ENCODE measurements at places on chromosomes 16 and 17.

- peaks cover 28% of the 10 kb centered on the region for H3K27me3 ChIP-seq
- DNase-seq: no peak
- H3K36me3 ChIP-seq: peaks cover 16% of the 10 kb centered on the region
- no peak overlapping the region for H3K27ac ChIP-seq
- peaks cover 14% of the 10 kb centered on the region for H3K4me1 ChIP-seq
- H3K4me3 ChIP-seq: no peak overlapping the region
Observed at GRCh38 chr16:31325171-31325570, 29.8 kb upstream of the ITGAX start.

DNA sequence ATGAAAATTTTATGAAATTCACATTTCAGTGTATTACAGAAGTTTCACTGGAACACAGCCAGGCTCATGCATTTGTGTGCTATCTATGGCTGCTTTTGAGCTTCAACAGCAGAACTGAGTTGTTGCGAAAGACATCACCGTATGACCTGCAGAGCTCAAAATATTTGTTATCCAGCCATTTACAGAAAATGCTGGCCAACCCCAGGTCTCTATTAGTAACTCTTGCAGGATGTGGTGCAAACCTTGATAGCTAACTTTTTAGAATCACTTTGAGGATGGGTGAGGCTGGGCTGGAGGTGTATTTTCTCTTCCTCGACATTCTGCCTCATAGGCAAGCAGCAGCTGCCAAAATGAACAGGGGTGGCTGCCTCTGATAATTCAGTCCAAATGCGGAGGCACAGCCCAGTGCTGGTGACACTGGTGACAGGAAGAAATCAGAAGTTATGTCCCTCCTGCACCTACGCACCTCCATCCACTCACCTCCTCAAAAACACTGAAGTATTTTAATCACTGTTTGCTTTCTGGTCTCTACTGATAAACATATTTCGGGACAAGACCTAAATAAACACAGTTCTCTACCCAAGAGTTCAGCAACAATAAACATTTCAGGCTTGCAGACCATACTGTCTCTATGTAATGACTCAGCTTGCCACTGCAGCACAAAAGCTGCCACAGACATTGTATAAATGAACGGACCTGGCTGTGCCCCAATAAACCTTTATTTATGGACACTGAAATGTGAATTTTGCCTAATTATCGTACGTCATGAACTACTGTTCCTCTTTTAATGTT, 28.5 kb downstream of the ARHGAP17 start:
- H3K4me3 ChIP-seq: no peak overlapping the region
- no peaks in the 10 kb centered on the region for H3K36me3 ChIP-seq
- H3K27ac ChIP-seq: 0 out of 2 replicates have a peak overlapping the region, but pooled peaks have one; percentile 16
- no peak for DNase-seq
- peaks cover 31% of the 10 kb centered on the region for H3K4me1 ChIP-seq
- H3K27me3 ChIP-seq: no peaks in the 10 kb centered on the region

DNA sequence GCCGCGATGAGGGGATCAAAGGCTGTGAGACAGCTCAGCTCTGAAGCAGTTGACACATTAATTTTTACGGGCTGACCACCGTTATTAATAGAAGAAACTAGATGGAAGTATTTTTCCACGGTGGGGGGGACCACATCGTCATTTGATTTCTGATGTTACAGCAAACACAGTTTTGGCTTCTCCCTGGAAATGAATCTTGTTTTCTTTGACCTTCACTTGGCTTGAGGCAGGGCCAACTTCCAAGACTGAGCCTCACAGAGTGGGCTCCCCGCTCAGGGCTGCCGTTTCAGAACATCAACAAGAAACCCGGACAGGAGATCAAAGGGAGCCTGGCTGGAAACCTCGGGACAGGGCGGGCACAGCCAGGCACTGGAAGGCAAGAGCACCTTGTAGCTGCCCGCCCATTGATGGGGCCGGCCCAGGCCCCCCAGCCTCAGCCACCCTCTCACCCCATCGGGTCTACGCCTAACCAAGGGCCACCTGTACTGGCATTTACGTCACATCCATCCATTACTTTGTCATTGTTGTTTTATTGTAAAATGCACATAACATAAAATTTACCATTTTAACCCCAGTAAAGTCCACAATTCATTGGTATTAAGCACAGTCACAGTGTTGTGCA, 124.6 kb downstream of the C16orf95 start:
- DNase-seq: no peak
- no peak overlapping the region for H3K4me3 ChIP-seq
- H3K36me3 ChIP-seq: peaks cover 11% of the 10 kb centered on the region
- no peaks in the 10 kb centered on the region for H3K4me1 ChIP-seq
- no peak overlapping the region for H3K27ac ChIP-seq

DNA sequence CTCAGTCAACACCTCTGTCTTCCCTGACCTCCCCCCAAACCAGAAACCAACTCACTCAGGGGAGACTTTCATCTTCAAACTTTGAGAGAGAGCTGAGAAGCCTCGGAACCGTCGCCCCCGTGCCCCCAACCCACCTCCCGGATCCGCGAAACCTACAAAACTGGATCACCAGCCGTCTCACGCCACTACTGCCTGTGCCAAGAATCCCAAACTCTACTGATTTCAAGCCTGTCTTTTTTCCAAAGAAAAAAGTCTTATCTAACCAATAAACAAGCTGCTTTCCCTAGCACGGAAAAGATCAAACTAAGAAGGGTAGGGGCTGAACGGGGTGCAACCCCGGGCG, 2.0 kb downstream of the AXIN2 start:
- no peak for DNase-seq
- H3K36me3 ChIP-seq: no peaks in the 10 kb centered on the region
- H3K27me3 ChIP-seq: peaks cover 18% of the 10 kb centered on the region
- H3K4me3 ChIP-seq: no peak overlapping the region
- peak overlapping the region; percentile 91 for H3K27ac ChIP-seq

DNA sequence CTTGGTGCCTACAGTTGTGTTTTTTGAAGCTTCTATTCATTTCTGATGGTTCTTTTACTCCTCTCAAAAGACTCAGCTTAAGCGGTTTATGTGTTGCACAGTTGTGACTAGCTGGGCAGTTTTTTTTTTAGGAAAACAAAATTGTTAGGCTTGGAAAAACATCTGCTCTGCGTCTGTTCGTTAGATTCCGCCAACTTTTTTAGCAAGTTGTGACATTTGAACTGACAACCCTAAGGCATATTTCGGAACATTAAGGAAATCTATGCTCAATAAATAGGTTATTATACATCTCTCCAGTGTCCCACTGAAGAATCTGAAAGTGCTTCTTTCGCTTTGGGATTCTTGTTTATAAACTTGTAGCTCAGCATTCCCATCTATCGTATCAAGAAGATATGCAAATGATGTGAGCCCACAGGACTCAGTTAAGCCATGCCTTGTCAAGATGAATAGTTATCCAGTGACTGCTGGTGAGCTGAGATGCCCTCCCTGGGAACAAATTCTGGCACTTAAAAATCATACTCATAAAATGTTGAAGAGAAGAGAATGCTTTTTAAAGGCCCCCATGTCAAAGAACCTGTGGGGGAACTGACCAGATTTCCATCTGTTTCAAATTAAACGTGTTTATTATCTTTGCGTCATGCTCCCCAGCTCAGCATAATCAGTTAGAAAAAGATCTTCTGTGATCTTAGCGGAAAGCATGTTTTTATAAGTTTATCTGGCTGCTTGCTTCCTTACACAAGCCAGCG, 109.0 kb upstream of the FAM20A start:
- H3K36me3 ChIP-seq: no peaks in the 10 kb centered on the region
- no peaks in the 10 kb centered on the region for H3K27me3 ChIP-seq
- H3K27ac ChIP-seq: no peak overlapping the region

GRCh38 chr16:86723689-86724088, 145.3 kb downstream of the FOXL1 start:
- peaks cover 24% of the 10 kb centered on the region for H3K4me1 ChIP-seq
- peak; percentile 47 for DNase-seq
- no peak overlapping the region for H3K27ac ChIP-seq
- H3K4me3 ChIP-seq: no peak overlapping the region

DNA sequence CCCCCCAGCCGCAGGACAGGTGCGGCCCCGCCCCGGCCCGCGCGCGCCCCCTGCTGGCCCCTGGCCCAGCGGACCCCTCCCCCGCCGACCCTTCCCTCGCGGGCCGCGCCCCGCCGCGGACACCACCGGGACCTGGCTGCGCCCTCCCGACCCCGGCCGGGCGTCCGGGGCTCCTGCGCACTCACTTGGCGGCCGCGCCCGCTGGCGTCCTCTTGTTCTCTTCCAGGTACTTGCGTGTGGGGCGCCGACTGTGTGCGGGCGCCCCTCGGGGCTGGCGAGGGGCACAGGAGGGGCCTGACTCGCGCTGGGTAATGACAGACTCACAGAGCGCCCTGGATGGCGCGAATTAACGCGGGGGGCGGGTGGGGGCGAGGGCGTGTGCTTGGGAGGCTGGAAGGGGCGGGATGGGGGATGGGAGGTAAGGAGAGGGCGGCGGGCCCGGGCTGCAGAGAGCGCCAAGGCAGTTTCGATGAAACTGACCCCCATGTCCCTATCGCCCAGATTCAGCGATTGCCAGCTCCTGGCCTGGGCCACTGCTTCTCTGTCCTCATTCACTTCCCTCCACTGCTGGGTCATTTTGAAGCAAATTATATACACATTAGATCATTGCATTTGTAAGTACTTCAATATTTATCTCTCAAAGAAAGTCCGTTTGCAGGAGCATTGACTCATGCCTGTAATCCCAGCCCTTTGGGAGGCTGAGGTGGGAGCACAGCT, 445 bp upstream of the DBNDD1 start:
- peak overlapping the region; percentile 82 for H3K4me3 ChIP-seq
- peaks cover 34% of the 10 kb centered on the region for H3K4me1 ChIP-seq
- peak overlapping the region; percentile 97 for H3K27ac ChIP-seq

GRCh38 chr17:5035315-5035714, at the start of gene SLC52A1:
TSS of gene SLC52A1 (minus strand) at chr17:5035426. CDS start at chr17:5034606, 820 bp downstream.
- H3K4me1 ChIP-seq: no peaks in the 10 kb centered on the region
- peak; percentile 57 for DNase-seq
- peaks cover 26% of the 10 kb centered on the region for H3K27me3 ChIP-seq
- peak within 1 kb of the TSS; percentile 55 for H3K4me3 ChIP-seq
- H3K36me3 ChIP-seq: no peaks in the 10 kb centered on the region

GRCh38 chr16:1788708-1789100, 4.8 kb downstream of the IGFALS start:
- peaks cover 5% of the 10 kb centered on the region for H3K36me3 ChIP-seq
- DNase-seq: no peak
- peak overlapping the region; percentile 91 for H3K27ac ChIP-seq
- H3K4me1 ChIP-seq: no peaks in the 10 kb centered on the region

DNA sequence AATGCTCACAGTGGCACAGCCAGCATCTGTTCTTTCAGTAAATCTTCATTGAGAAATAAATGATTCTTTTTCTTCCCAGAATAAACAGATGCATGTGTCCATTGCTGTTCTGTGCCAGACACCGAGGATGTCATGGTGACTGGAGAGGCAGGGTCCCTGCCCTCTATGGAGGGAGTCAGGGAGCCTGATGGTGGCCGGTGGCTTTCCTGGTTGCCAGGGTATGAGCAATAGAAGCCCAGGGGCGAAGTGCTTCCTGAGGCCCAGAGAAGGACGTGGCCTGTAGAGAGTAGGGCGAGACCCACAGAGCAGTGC, 29.9 kb upstream of the NUDT16L1 start:
- no peak overlapping the region for H3K4me3 ChIP-seq
- H3K36me3 ChIP-seq: peaks cover 13% of the 10 kb centered on the region
- peak overlapping the region; percentile 78 for H3K27ac ChIP-seq
- H3K4me1 ChIP-seq: peaks cover 4% of the 10 kb centered on the region

GRCh38 chr17:61833536-61834193, 29.7 kb downstream of the BRIP1 start:
- 0 out of 2 replicates have a peak, but pooled peaks cover 7% of the 10 kb centered on the region for H3K4me1 ChIP-seq
- H3K4me3 ChIP-seq: no peak overlapping the region
- H3K36me3 ChIP-seq: peaks cover 8% of the 10 kb centered on the region
- no peaks in the 10 kb centered on the region for H3K27me3 ChIP-seq
- DNase-seq: no peak
- no peak overlapping the region for H3K27ac ChIP-seq

DNA sequence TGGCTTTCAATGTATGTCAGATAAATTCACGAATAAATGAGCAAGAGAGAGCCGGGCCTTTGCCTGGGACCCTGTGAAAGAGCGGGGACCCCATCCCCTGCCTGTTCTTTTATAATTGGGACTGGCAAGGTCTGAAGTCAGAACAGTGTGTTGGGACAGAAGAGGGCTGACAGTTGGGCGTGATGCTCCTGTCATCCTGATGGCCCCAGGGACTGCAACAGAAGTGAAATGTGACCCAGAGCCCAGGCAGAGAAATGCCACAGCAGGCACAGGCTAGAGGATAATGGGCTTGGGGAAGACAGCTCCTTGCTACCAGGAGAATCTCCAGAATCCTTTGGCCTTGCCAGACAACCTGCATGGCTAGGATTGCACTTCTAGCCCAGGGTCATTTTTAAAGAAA, 37.9 kb downstream of the GSG1L start:
- peaks cover 3% of the 10 kb centered on the region for H3K27me3 ChIP-seq
- no peak overlapping the region for H3K4me3 ChIP-seq
- no peaks in the 10 kb centered on the region for H3K4me1 ChIP-seq
- no peak for DNase-seq
- H3K36me3 ChIP-seq: no peaks in the 10 kb centered on the region

GRCh38 chr17:68035131-68035522, 408 bp upstream of the KPNA2 start:
- peaks cover 41% of the 10 kb centered on the region for H3K4me1 ChIP-seq
- DNase-seq: peak; percentile 93
- peaks cover 39% of the 10 kb centered on the region for H3K36me3 ChIP-seq
- H3K27ac ChIP-seq: no peak overlapping the region
- no peaks in the 10 kb centered on the region for H3K27me3 ChIP-seq

DNA sequence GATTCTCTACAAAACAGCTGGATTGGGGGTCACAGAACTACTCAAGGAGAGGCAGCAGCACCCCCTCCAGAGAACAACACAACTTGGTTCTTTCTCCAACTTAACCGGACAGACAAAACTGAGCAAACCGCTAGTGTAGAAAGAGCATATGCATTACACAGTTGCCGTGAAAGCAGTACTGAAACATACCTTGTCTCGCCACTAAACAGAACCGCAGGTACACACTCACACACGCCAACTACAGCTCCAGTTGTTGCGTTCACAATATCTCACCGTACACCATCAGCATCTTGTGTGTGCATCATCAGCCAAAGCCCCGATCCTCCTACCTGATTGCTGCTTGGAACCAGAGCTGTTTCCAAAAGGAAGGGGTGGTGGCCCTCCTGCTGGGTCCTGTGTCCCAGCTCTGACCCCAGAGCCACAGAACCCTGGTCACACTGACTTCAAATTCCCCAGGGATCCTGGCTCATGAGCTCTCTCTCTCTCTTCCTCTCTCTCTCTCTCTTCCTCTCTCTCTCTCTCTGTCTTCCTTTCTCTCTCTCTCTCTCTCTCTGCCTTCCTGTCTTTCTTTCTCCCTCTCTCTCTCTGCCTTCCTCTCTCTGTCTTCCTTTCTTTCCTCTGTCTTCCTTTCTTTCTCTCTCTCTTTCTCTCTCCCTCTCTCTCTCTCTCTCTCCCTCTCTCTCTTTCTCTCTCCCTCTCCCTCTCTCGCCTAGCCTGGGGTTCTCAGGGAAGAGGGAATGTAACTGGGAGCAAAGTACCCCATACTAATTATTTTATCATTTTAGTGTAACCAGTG, 8.4 kb downstream of the PIMREG start:
- H3K27me3 ChIP-seq: no peaks in the 10 kb centered on the region
- DNase-seq: no peak
- H3K27ac ChIP-seq: peak overlapping the region; percentile 24
- H3K4me1 ChIP-seq: peaks cover 53% of the 10 kb centered on the region
- H3K4me3 ChIP-seq: no peak overlapping the region

- no peak overlapping the region for H3K4me3 ChIP-seq
- no peak overlapping the region for H3K27ac ChIP-seq
- H3K4me1 ChIP-seq: peaks cover 31% of the 10 kb centered on the region
- DNase-seq: no peak
Observed at GRCh38 chr17:43754947-43755346, 3.6 kb downstream of the SOST start.

- peaks cover 26% of the 10 kb centered on the region for H3K27me3 ChIP-seq
- H3K27ac ChIP-seq: no peak overlapping the region
- no peaks in the 10 kb centered on the region for H3K36me3 ChIP-seq
- peaks cover 37% of the 10 kb centered on the region for H3K4me1 ChIP-seq
Observed at GRCh38 chr16:85751698-85752501, 1.0 kb upstream of the C16orf74 start.
